ENCODE measurements at places on chromosomes 16 and 17. TPM values are rescaled to one million over a fixed set of nuclear protein-coding genes. Genes with fewer than 3 reads are reported as not detected.
A peak's percentile ranks its signal among the peaks of the same experiment; 100 is the strongest.

LITAFD gene
- not detected for total RNA-seq

CIBAR2 gene
- total RNA-seq = not detected

ZNF287 gene
- 20.6 TPM for total RNA-seq

PNMT gene
- 1.2 TPM for total RNA-seq

NSRP1 gene
- total RNA-seq = 6.4 TPM

CCL4L2 gene
- total RNA-seq = not detected

KRT9 gene
- not detected for total RNA-seq

CA5A gene
- total RNA-seq = not detected

SLC13A2 gene
- total RNA-seq = not detected

WNT9B gene
- not detected for total RNA-seq

DNA sequence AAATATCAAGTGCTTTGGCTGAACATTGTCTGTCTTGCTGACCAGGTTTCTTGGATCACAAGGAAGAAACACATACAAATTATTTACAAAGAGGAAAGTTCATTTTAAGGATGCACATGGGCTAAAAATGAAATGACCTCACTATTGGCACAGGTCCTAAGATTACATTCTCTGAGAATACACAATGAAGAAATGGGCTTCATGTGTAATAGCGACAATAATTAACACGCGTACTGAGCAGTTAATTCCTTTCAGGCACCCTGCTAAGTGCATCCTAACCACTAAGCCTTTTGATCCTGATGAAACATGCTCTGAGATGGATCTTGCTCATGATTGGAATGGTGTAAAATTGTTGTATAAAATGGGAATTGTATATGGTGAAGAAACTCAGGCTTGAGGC is 429.0 kb downstream of the HS3ST4 start:
- H3K4me3 ChIP-seq = no peak overlapping the region
- no peak for DNase-seq
- H3K4me1 ChIP-seq = no peaks in the 10 kb centered on the region
- H3K27me3 ChIP-seq = no peaks in the 10 kb centered on the region

GRCh38 chr17:32741381-32741780 is 135.5 kb downstream of the MYO1D start:
- H3K27me3 ChIP-seq = no peaks in the 10 kb centered on the region
- no peak overlapping the region for H3K27ac ChIP-seq
- H3K4me1 ChIP-seq = peaks cover 6% of the 10 kb centered on the region
- no peak overlapping the region for H3K4me3 ChIP-seq
- no peaks in the 10 kb centered on the region for H3K36me3 ChIP-seq

- H3K36me3 ChIP-seq = no peaks in the 10 kb centered on the region
- H3K27ac ChIP-seq = no peak overlapping the region
- no peaks in the 10 kb centered on the region for H3K4me1 ChIP-seq
These were observed 231.6 kb downstream of the GRIN2A start for GRCh38 chr16:9950658-9951057.

- peaks cover 55% of the 10 kb centered on the region for H3K36me3 ChIP-seq
- H3K4me1 ChIP-seq = peaks cover 32% of the 10 kb centered on the region
- peak overlapping the region; percentile 9 for H3K27ac ChIP-seq
- DNase-seq = no peak
- no peaks in the 10 kb centered on the region for H3K27me3 ChIP-seq
These were observed 18.1 kb downstream of the SLC7A5 start for GRCh38 chr16:87851141-87851587.

GRCh38 chr17:77424585-77425344 is 284.0 kb downstream of the SEC14L1 start:
- DNase-seq = no peak
- no peak overlapping the region for H3K4me3 ChIP-seq
- peaks cover 87% of the 10 kb centered on the region for H3K4me1 ChIP-seq
- H3K27me3 ChIP-seq = no peaks in the 10 kb centered on the region

GRCh38 chr16:47229053-47230050 is 85.6 kb upstream of the NETO2 start:
- H3K4me3 ChIP-seq = no peak overlapping the region
- H3K36me3 ChIP-seq = no peaks in the 10 kb centered on the region

DNA sequence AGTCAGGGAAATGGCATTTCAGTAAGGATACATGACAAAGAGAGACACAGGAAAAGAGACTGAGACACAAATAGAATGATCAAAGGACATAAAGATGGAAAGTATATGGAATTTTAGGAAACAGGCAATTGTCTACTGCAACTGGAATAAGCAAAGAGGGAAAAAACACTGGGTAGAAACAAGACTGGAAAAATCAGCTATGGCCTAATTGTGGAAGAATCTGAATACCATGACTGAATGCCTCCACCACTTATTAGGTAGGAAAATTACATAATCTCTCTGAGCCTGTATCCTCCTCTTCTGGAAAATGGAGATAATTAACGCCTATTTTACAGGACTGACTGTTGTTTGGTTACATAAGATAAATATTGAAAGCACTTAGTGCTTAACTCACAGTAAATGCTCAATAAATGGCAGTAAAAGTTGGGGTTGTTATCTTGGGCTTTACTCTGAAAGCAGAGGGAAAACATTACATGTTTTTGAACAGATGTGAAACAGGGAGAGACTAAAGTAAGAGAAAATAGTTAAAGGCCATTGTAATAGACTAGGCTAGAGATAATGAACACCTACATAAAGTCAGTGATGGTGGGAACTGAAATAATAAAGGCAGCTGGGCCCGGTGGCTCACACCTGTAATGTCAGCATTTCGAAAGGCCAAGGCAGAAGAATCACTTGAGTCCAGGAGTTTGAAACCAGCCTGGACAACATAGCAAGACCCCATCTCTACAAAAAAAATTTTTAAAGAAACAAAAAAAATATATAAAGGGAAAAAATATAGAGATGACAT is 63.5 kb upstream of the C17orf78 start:
- H3K27me3 ChIP-seq = no peaks in the 10 kb centered on the region
- H3K27ac ChIP-seq = no peak overlapping the region
- no peak for DNase-seq
- H3K4me1 ChIP-seq = no peaks in the 10 kb centered on the region

DNA sequence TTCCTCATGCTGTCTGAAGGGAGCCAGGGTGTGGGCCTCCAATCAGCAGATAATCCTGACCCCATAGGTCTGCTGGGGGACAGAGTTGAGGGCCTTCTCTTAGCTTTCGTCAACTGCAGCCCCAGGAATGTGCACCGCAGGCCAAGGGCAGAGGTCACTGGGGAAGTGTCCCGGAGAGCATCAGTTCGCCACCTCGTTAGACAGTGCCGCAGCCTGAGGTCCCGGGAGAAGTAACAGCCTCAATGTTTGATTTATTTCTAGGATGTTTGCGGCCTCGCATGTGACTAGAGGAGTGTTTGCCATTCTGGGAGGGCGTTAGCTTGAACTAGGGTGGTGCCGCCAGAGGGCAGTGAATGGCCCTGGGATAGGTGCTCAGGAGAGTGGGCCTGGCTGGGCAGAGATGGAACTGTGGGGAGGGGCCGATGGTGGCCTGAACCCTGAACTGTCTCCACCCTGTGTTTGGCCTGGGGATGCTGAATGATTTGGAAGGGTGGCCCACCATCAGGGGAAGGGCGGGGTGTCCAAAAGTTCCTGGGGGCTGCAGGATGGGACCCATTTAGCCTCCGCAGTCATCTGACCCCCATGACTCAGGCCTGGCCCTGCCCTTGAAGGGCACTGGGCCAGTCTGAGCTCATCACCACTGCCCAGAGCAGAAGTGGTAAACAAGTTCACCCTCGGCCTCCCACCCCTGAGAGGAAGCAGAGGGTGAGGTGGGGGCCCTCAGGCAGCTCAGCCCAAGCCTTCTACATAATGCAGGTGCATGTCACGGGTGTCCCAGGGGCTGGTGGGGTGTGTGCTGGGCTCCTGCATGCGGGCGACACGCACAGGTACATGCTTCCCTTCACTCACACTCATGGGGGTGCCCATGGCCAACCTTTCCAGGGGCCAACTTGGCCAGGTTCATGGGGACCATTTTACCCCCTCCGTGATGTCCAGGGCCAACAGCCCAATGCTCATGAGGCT is 12.4 kb upstream of the TAC4 start:
- peak; percentile 28 for DNase-seq
- peaks cover 4% of the 10 kb centered on the region for H3K4me1 ChIP-seq
- no peak overlapping the region for H3K4me3 ChIP-seq

DNA sequence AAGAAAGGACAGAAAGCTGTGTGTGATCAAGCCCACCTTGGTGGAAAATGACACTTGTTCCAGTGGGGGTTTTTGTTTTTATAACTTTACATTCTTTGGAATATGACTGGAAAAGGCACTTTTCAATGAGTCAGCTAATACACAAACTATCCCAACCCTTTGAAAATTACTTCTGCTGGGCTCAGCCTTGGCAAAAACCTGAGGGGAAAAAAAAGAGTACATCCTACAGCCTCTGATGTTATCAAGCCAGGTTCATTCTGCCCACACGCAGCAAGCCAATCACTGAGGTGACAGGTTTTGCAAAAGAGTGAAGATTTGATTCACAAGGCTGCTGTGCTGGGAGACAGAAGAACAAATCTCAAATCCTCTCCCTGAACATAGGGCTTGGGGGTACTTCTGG is 484.5 kb upstream of the ERCC4 start:
- no peaks in the 10 kb centered on the region for H3K36me3 ChIP-seq
- no peak overlapping the region for H3K4me3 ChIP-seq
- no peak for DNase-seq
- H3K27ac ChIP-seq = no peak overlapping the region
- H3K27me3 ChIP-seq = no peaks in the 10 kb centered on the region
- no peaks in the 10 kb centered on the region for H3K4me1 ChIP-seq

- H3K4me1 ChIP-seq = peaks cover 11% of the 10 kb centered on the region
- peak; percentile 38 for DNase-seq
- no peaks in the 10 kb centered on the region for H3K27me3 ChIP-seq
- no peaks in the 10 kb centered on the region for H3K36me3 ChIP-seq
- no peak overlapping the region for H3K27ac ChIP-seq
These were observed 162.4 kb upstream of the FAM20A start for GRCh38 chr17:68763562-68763961.

- no peaks in the 10 kb centered on the region for H3K36me3 ChIP-seq
- no peaks in the 10 kb centered on the region for H3K4me1 ChIP-seq
- H3K27me3 ChIP-seq = no peaks in the 10 kb centered on the region
- H3K27ac ChIP-seq = no peak overlapping the region
- no peak for DNase-seq
These were observed 26.4 kb upstream of the TAOK1 start for GRCh38 chr17:29363716-29364115.

- peaks cover 13% of the 10 kb centered on the region for H3K4me1 ChIP-seq
- no peaks in the 10 kb centered on the region for H3K36me3 ChIP-seq
- no peak for DNase-seq
- no peaks in the 10 kb centered on the region for H3K27me3 ChIP-seq
- no peak overlapping the region for H3K4me3 ChIP-seq
These were observed 6.1 kb upstream of the EIF1 start for GRCh38 chr17:41682631-41683030.

- peak overlapping the region; percentile 73 for H3K27ac ChIP-seq
- peaks cover 9% of the 10 kb centered on the region for H3K4me1 ChIP-seq
- H3K27me3 ChIP-seq = no peaks in the 10 kb centered on the region
- DNase-seq = peak; percentile 40
- H3K36me3 ChIP-seq = no peaks in the 10 kb centered on the region
These were observed 110.5 kb upstream of the CORO6 start for GRCh38 chr17:29733166-29733565.

DNA sequence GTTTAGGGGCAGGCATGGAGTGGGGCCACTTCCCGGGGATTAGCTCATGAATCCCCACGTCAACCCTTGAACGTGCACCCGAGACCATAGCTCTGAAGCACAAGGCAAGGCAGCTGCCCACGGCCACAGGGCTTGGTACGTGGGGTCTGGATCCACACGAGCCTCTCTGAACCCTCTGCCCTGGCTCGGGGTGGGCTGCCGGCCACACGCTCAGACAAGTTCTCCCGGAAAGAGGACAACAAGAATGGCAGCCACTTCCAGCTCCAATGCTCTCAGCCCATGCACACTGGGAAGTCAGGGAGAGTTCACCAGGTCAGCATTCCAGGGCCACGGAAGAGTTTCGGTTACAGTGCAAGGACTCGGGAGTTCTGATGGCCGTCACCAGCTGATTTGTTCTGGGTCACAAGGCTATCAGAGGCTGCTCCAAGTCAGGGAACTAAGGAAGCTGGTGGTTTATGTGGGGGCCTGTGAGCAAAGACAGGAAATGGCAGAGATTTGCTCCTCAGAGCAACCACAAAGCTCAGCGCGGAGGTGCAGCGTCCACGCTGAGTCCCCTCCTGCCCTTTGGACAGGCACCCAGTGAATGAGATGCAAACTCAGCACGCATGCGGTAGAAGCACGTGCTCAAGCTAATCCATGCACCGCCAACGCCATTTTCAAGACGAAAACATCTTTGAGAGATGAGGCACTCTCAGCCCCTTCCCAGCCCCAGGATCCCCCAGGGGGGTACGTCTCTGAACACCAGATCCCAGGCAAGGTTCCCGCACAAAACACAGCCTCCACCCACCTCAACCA is 356.4 kb downstream of the FOXL1 start:
- no peaks in the 10 kb centered on the region for H3K27me3 ChIP-seq
- DNase-seq = no peak
- H3K27ac ChIP-seq = no peak overlapping the region
- no peaks in the 10 kb centered on the region for H3K36me3 ChIP-seq
- H3K4me3 ChIP-seq = no peak overlapping the region

DNA sequence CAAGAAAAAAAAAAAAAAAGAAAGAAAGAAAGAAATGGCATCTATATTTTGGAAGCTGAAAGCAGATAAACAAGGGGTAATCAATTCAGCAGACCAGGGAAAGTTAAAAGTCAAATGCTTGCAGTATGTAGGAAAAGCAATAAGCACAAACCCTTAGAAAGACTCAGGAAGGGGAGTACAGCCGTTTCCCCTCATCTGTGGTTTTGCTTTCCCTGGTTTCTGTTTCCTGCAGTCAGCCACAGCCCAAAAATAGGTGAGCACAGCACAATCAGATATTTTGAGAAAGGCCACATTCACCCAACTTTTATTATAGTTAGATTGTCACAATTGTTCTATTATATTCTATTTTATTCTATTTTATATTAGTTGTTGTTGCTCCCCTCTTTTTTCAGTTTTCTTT is 14.4 kb upstream of the ALOX12 start:
- H3K27me3 ChIP-seq = no peaks in the 10 kb centered on the region
- no peak overlapping the region for H3K27ac ChIP-seq
- no peak for DNase-seq
- no peak overlapping the region for H3K4me3 ChIP-seq

DNA sequence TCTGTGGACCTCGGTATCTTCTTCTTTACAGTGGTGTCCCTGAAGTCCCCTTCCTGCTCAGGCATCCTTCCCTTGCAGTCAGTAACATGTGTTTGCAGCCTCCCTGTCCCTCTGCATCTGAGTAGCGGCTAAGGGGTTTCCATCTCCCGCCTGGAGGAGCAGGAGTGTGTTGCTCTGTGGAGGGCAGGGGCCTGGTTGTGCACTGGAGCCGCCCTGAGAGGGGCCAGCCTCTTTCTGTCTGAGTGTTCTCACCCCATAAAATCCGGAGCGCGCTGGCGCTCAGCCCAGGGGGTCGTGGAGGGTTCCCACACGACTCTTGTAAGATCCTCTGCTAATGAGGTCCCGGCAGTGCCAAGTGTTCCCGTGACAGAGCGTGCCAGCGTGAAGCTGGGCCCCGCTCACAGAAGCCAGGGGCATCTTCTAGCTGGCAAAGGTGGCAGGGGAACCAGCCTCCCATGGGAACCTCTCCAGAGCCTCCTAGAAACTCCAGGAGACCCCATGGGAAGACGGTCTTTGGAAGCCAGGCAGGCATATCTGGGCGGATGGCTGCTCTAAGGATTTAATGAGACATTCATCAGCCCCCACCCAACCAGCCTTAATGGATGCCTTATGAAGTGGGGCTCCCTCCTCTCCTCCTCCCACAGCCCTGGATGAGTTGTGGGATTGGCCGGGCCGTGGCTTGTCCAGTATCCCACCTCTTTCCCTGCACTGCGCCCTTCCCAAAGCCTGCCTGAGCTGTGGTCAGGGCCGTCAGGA is 91.4 kb upstream of the GSE1 start:
- no peak overlapping the region for H3K27ac ChIP-seq
- DNase-seq = no peak
- no peaks in the 10 kb centered on the region for H3K36me3 ChIP-seq
